ENCODE measurements at places on chromosomes 1 and 21. TPM values are rescaled to one million over a fixed set of nuclear protein-coding genes. Genes with fewer than 3 reads are reported as not detected.

GRCh38 chr1:55284856-55285255 is 69.7 kb upstream of the USP24 start:
- no peak overlapping the region for H3K27ac ChIP-seq
- no peaks in the 10 kb centered on the region for H3K4me1 ChIP-seq
- no peak for DNase-seq

- peak overlapping the region; percentile 65 for H3K4me3 ChIP-seq
- no peak overlapping the region for H3K27ac ChIP-seq
These were observed 20.6 kb upstream of the TBX15 start for GRCh38 chr1:119008483-119009311.

- no peaks in the 10 kb centered on the region for H3K36me3 ChIP-seq
- H3K4me1 ChIP-seq = peaks cover 22% of the 10 kb centered on the region
- no peak for DNase-seq
- H3K27me3 ChIP-seq = no peaks in the 10 kb centered on the region
- H3K27ac ChIP-seq = no peak overlapping the region
- no peak overlapping the region for H3K4me3 ChIP-seq
These were observed 202.3 kb downstream of the HIVEP3 start for GRCh38 chr1:41716188-41717130.

The IFT25 gene
- total RNA-seq = 23.8 TPM
